AG09319 (cell line): ENCODE measurements at places on chromosomes 3 and 15.

- no peak for DNase-seq
Measured at GRCh38 chr3:53702776-53703530, 143.3 kb downstream of the CHDH start.

DNA sequence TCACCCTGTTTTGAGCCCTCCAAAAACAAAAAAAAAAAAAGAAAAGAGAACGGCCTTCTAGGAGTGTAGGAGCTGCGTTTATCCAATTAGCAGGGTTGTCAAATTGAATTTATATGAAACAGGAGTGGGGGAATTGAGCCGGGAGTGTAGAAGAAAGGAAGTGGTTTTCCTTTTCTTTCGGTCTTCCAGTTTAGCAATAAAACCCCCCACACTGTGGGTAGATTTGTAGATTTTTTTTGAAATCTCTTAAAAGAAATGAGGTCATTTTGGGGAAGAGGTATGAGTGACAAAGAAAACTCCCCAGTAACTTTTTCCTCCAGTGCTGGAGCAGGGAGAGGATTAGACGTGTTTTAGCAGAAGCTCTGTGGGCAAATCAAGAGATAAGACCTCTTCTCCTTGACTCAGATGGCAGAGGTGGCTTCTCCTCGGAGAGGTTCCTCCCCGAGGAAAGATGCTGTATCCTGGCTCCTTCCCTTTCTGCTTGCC lies 30.8 kb downstream of the BOC start:
- no peak for DNase-seq

DNA sequence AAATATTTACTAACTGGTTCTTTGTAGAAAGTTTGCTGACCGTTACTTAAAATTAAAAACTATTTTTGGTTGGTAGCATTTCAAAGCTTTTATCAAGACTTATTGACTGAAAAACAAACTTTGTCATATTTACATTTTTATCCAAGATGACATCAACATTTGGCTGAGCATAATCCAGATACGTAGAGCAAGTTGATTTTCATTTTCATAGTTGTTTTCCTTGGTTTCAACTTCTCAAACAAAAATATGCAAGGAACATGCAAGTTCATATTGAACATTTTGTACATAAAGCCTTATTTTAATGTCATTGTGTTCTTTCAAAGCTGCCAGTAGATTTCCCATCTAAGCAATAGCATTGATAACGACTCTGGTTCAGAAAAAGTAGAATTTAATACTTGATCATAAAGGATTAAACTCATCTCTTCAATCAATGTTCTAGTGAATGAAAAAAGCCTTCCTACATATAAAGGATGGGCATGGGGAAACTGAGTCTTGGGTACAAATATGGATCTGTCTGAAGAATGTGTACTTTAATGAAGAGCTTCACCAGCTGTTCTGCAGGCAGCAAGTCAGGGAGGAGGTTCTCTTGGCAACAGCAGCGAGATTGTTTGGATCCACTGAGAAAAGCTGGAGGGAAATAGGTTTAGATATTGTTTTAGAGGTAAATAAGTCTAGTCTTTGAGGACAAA lies 5.6 kb downstream of the RAB8B start:
- no peak for DNase-seq

- no peak for DNase-seq
Measured at GRCh38 chr3:134956395-134956794, 161.3 kb downstream of the EPHB1 start.

DNA sequence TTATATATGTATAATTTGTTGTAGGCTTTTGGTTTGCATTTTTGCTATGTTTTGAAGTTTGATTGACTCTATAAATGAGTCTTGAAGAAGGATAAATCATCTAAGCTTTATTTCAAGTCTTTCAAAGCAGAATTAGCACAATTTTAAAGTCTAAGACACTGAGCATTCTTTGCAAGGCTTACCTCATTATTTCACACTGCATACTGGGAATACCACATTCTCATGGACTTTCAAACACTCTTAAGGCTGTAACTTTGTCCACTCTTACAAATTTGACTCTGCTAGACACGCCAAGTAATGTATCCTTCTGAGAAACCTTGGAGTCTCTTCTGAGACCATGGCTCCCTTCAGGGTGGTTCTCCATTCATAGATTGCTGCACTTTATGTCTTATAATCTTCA lies 281.3 kb upstream of the COL8A1 start:
- no peak for DNase-seq

DNA sequence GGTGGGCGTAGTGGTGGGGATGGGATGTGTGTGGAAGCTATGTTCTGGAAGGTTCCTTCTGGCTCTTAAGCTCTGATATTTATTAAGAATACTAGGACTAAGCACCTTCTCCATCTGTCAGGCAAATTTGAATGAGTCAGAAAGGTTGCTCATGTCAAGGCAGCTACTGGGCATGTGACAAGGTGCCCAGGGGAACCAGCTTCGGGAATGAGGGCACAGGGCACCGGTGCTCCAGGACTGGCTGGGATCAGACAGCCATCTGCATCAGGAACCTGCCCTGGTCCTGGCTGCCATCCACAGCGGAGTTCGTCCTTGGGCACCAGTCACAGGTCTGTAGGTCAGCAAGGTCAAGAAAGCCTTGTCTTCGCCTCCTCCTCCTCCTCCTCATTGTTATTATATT lies 32.5 kb downstream of the CA12 start:
- DNase-seq: no peak

GRCh38 chr3:127409421-127410136 lies 121.7 kb upstream of the PRR20G start:
- DNase-seq: no peak

DNA sequence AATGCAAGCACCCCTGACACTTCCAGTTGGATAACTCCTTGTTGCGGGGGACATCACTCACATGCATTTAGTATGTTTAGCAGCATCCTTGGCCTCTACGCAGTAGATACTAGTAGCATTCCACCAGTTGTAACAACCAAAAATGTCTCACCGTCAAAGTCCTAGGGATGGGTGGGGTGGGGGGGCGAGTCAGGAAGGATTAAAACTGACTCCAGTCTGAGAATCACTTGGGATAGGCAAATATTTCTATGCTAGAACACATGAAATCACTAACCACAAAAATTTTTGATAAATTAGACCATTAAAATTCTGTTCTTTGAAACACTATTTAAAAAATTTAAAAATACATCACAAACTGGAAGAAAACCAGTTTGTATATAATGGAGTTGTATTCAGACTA lies 18.0 kb downstream of the ICE2 start:
- no peak for DNase-seq

DNA sequence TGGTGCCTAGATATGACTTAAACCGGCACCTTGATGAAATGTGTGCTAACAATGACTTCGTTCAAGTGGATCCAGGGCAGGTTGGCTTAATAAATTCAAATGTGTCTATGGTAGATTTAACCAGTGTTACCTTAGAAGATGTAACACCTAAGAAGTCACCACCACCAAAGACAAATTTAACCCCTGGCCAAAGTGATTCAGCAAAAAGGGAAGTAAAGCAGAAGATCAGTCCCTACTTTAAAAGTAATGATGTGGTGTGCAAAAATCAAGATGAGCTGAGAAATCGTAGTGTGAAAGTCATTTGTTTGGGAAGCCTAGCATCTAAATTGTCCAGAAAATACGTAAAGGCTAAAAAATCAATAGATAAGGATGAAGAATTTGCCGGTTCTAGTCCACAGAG lies 1.1 kb downstream of the FAN1 start:
- no peak for DNase-seq

- DNase-seq: no peak
Measured at GRCh38 chr3:16546186-16547010, 32.9 kb upstream of the RFTN1 start.

DNA sequence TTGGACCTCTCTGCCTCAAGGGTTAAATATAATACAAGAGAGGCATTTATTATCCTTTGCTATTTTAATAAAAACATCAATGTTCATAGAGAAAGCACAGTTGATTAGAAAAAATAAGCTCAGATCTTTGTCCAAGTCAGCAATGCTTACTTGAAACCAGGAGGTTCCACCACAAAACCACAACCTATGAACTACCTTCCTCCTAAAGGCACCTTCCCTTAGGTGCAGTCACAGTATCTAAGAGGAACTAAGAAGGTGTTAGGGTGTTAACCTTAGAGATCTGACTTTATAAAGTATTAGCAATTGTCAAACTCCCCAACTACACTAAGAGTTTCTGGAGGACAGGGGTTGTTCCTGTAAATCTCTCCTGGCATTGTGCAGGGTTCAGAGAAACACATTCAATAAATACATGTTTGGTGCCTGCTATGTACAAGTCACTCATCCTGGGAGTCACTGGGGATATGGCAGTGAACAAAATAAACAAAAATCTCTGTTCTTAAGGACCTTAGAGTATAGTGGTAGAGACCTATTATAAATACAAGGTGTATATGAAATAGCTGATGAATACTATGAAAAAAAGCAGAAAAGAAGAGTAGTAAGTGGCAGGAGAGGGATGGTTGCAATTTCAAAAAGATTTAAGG lies 208.6 kb downstream of the NFKBIZ start:
- DNase-seq: no peak

GRCh38 chr3:175065497-175065896 lies 206.4 kb downstream of the NAALADL2 start:
- DNase-seq: no peak

DNA sequence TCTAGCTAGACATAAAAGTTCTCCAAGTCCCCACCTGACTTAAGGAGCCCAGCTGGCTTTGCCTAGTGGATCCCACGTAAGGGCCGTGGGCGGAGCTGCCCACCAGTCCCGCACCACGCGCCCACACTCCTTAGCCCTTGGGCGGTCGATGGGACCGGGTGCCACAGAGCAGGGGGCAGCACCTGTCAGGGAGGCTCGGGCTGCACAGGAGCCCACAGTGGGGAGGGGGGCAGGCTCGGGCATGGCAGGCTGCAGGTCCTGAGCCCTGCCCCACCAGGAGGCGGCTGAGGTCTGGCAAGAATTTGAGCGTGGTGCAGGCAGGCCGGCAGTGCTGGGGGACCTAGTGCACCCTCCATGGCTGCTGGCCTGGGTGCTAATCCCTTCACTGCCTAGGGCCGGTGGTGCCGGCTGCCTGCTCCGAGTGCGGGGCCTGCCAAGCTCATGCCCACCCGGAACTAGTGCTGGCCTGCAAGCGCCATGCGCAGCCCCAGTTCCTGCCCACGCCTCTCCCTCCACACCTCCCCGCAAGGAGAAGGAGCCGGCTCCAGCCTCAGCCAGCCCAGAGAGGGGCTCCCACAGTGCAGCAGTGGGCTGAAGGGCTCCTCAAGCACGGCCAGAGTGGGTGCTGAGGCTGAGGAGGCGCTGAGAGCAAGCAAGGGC lies 78.7 kb downstream of the SLC6A1 start:
- DNase-seq: no peak

DNA sequence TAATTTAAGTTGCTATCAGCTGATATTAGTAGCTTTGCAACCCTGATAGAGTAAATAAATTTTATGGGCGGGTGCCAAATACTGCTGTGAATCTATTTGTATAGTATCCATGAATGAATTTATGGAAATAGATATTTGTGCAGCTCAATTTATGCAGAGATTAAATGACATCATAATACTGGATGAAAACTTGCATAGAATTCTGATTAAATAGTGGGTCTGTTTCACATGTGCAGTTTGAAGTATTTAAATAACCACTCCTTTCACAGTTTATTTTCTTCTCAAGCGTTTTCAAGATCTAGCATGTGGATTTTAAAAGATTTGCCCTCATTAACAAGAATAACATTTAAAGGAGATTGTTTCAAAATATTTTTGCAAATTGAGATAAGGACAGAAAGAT lies 70.0 kb downstream of the ECT2 start:
- DNase-seq: no peak

DNA sequence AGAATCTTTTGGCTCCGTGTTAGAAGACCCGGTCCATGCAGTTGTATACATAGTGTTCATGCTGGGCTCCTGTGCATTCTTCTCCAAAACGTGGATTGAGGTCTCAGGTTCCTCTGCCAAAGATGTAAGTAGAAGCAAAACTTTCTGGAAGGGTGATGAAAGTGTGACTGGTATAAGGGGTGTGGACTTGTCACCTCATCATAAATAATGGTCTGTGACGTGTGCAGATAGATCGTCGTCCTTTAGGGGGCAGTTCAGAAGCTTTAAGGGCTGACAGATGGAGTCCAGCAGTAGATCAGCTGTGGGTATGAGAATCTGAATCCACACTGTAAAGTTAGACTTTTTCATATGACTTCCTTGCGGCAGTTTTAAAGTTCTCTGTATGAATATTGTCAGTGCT lies 15.3 kb downstream of the SEC61A1 start:
- DNase-seq: no peak

GRCh38 chr15:33021806-33022389 lies 172.6 kb downstream of the FMN1 start:
- no peak for DNase-seq
